HCT116 (cell line): ENCODE measurements at places on chromosomes 5 and 9. TPM values are rescaled to one million over a fixed set of nuclear protein-coding genes. Genes with fewer than 3 reads are reported as not detected.

Gene FOXD4L5
- 0.61 TPM for total RNA-seq

Gene FBN2
- total RNA-seq = 0.42 TPM

Gene TMEM252
- total RNA-seq = not detected

Gene ZNF474
- total RNA-seq = 0.37 TPM

Gene HAPLN1
- 0.05 TPM for total RNA-seq

Gene SV2C
- total RNA-seq = not detected

Gene AK8
- 2.5 TPM for total RNA-seq

Gene STK32A
- 1.2 TPM for total RNA-seq

Gene MEIKIN
- not detected for total RNA-seq

Gene SPINK4
- total RNA-seq = not detected

Gene GAPVD1
- total RNA-seq = 53.1 TPM

Gene ADGRD2
- not detected for total RNA-seq

Gene SPINK6
- not detected for total RNA-seq

Gene PARP8
- total RNA-seq = 19.0 TPM

Gene GPR150
- not detected for total RNA-seq

Gene COL23A1
- not detected for total RNA-seq

Gene GRXCR2
- not detected for total RNA-seq

Gene TAS2R1
- total RNA-seq = not detected

Gene CAVIN4
- 0.59 TPM for total RNA-seq

Gene QRFP
- total RNA-seq = not detected

Gene ENTPD2
- 32.5 TPM for total RNA-seq

GRCh38 chr5:139910036-139910435, 114.4 kb downstream of the PSD2 start:
- DNase-seq = no peak

- DNase-seq = no peak
These were observed 36.2 kb upstream of the REEP2 start for GRCh38 chr5:138402640-138403039.

DNA sequence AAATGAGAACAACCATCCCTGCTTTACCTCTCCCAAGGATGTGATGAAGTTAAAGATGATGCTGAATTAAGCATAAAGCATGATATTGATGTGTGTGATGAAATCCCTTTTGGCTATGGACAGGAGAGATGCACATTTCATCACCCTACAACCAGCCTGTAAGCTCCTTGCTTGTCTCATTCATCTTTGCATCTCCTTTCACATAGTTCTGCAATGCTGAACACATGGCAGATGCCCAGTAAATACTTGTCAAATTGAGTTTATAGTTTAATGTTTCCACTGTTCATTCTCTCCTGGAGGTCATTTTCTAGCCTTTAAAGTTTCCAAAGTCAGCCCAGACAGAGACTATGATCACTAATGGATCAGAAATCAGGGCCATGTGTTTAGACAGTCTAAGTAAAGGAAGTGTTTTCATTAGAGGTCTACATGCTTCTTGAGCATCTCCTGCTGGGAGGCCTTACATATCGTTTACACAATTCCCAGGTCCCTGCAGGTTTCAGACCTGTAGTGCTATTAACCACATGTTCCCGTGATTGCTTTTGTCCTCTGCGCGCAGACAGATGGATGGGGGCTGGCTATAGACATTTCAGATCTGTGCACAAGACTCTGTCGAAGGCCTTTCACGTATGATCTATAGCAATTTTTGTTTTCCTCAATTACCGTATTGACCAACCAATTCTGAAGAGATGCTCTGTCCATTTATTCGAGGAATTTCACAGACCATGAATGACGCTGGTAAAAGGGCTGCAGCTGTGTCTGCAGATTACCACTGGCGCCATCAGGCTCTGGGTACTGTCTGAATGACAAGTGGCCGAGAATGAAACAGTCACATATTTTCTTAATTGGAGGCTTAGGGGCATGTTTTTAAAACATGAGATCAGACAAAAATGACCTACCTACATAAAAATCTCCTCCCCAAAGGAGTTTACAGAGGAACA, 49.0 kb upstream of the CKMT2 start:
- no peak for DNase-seq

DNA sequence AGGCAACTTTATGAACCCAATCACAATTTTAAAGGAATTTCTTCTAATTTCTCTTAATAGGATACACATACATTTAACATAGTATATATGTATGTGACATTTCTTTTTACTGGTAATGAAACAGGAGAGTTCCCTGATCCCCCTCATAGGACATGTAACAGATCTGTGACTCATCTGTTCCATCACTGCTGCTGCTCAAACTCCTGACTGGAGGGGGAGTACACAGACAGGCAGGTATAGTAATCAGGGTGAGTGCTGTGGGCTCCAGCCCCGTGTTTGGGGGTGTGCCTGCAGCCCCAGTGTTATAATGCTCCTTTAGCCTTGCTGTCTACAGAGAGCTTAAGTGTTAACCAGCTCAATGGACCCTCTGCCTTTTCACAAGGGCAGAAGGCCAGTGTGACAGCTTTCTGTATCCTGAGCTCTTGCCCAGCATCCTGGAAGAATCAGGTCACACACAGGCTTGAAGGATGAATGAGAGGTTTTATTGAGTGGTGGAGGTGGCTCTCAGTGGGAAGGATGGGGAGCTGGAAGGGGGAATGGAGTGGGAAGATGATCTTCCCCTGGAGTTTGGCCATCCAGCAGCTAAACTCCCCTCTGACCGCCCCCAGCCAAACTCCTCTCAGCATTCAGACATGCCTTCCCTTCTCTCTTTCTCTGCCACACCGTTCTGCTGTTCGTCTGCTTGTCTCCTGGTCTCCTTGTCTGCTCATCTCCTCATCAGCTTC, 161.3 kb downstream of the ZNF608 start:
- peak; percentile 15 for DNase-seq

DNA sequence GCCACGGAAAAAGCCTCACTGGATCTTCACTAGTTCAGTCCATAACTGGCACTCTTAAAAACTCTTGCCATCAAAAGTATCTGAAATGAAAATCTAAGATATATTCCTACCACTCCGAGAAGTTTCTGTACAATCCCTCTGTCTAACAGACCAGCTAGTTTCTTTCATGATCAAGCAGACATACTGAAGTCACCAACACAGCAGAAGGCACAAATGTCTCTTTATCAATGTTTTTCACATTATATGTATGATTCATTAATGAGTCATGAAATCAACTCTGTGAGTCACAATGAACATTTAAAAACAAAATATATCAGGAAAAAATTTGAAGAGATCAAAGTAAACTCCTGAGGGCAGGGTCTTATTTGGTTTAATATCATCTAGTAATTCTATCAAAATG, 50.8 kb downstream of the F2R start:
- peak; percentile 57 for DNase-seq

DNA sequence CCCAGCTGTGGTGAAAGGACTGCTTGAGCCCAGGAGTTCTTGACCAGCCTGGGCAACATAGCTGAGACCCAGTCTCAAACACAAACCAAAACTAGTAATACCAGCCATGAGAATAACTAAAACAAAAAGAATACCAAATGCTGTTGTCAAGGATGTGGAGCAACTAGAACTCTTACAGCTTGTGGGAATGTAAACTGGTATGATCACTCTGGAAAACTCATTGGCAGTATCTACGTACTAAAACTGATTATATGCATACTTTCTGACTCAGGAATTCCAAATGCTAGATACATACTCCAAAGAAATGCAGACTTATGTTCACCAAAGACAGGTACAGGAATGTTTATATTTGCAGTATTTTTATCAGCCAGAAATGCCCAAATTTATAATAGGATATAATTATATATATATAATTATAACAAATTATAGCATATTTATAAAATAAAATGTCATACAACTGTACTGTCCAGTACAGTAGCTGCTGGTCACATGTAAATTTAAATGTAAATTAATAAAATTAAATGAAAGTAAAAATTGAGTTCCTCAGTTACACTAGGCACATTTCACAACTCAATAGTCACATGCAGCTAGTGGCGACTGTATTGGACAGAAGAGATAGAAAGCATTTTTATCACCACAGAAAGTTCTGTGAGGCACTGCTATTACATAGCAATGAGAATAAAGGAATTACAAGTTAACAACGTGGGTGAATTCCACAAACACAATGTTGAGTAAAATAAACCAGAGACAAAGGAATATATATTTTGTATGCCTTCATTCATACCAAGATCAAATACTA, 118.5 kb downstream of the GNAQ start:
- no peak for DNase-seq

DNA sequence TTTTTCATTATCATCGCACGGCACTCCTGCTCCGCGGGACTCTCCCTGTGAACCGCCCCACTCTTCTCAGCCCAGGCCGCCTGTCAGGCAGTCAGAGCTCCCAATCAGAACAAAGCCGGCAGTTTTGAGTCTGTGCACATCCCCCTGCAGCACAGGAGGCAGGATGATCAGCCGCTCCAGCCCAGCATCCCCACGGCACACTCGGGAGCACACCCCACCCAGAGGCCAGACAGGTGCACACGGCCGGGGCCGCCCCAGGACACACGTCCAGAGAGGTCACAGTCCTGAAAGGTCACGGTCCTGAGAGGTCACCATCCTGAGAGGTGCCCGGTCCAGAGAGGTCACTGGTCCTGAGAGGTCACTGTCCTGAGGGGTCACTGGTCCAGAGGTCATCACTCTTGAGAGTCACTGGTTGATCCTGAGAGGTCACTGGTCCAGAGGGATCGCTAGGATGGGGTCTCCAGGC, 8.4 kb downstream of the TPPP start:
- no peak for DNase-seq

DNA sequence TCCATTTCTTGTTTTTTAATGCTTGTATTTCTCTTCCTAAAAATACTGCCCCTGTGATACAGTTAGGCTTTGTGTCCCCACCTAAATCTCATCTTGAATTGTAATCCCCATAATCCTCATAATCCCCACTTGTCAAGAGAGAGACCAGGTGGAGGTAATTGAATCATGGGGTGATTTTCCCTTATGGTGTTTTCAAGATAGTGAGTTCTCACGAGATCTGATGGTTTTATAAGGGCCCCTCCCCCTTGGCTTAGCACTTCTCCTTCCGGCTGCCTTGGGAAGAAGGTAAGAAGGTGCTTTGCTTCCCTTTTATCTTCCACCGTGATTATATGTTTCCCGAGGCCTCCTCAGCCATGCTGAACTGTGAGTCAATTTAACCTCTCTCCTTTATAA, 227.4 kb downstream of the MAN2A1 start:
- DNase-seq = no peak

DNA sequence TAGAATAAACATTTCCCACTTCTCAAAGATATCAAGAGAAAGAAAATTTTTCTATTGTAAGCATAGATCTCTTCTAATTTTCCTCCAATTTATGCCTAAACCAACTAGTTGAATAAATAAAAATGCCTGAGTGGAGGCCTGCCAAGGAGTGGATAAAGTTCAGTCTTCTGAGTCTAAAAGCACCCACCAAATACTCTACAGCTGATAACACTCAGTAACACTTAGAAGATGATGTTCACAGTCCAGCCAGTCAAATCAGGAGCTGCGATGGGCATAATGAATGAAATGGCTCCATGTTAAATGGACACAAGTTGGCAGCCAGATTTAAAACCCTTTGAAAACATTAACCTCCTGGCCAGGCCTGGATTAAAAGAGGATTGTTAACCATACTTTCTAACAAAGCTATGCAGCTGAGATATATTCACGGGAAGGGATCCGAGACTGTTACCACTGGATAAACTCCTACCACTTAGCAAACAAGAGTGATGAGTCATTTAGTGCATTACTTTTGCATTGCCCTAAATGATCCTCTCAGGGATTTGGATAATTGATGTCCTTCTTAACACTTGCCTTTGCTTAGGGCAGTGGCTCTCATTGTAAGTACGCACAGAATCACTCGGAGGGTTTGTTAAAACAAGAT, 63.7 kb upstream of the CCDC112 start:
- DNase-seq = no peak

DNA sequence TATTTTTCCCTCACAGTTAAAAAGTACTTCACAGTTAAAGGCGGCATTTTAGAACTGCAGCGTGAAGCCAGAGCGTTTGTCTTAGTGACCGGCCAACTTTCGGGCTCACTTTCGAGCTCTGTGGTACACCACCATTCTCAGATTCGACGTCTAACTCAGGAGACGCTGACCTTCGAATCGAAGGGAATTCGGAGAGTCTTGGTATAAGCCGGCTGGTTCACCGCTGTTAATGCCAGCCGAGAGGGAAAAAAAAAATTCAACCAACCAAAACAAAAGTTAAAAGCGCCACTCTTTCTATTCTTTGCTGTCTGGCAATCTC, 544 bp upstream of the SNX24 start:
- DNase-seq = no peak

DNA sequence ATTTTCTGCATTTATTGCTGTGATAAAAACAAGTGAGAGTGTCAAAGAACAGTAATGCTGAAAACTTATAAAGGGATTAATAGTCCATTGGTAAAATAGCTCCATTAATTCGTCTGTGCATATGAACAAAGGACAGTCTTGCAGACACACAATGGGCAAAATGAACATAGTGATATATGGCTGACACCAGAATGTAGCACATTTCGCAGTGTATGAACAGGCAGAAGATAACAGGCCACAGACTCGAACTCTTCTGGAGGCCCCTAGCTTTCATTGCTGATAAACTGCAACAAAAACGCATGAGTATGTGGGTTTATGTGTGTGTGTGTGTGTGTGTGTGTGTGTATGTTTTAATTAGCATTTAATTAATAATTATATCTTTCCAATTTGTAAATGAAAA, 354.8 kb downstream of the TAF11L14 start:
- no peak for DNase-seq

GRCh38 chr5:66565878-66566277, 30.3 kb upstream of the MAST4 start:
- no peak for DNase-seq

- no peak for DNase-seq
These were observed 118.6 kb upstream of the DAB2 start for GRCh38 chr5:39543335-39543734.

DNA sequence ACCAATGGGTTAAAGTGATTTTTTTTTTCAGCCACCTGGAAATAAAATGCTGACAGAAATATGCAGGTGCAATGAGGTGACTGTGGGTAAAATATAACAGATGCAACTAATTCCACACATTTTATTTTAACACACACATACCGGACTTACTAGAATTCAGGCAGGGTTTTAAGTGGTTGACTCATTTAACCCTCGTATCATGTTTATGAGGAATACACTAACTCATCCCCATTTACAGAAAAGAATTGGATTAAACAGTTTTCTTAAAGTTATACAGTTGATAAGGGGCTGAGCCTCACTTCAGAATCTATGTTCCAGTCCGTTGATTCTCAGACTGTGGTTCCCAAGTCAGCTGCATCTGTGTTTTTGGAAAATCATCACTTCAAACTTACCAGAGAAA, 207.5 kb downstream of the CHSY3 start:
- DNase-seq = no peak

- DNase-seq = no peak
These were observed 71.2 kb downstream of the LURAP1L start for GRCh38 chr9:12846035-12846434.
